Hematopoietic multipotent progenitor cell treated with erythropoietin and hydrocortisone succinate and interleukin-3 and kit ligand, for 8 days (in vitro differentiated cells): ENCODE measurements at places on chromosomes 1 and 21.

GRCh38 chr1:31201931-31202360 is 37.7 kb downstream of the NKAIN1 start:
- DNase-seq: no peak

GRCh38 chr21:39484711-39485276 is 33.0 kb downstream of the SH3BGR start:
- DNase-seq: no peak

DNA sequence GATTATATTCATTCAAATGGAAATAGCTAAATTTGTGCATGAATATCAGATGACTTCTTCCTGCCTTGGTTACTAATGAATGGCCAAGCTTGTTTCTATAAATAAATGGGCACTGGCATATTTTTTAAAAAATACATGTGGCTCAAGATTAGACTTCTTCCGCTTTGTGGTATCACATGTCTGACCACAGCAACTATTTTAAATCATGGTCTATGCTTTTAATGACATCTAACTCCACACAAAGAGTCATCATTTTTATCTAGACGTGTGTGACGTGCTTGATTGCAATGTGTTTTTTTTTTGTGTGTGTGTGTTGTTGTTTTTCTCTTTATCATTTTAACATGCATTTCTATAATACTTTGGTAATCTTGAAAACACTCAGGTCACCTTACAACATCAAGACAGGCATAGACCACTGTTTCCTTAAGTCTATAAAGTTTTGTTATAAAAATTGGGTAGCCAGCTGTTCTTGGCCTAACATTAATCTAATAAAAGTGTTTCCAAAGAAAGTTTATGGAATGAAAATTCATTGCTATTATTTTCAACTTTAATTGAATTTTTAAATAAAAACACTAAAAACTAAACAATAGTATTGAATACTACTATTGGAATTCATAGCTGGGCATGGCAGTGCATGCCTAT is 29.5 kb downstream of the RGS1 start:
- DNase-seq: peak; percentile 51

- no peak for DNase-seq
Measured at GRCh38 chr1:98693385-98693784, 31.9 kb downstream of the SNX7 start.

DNA sequence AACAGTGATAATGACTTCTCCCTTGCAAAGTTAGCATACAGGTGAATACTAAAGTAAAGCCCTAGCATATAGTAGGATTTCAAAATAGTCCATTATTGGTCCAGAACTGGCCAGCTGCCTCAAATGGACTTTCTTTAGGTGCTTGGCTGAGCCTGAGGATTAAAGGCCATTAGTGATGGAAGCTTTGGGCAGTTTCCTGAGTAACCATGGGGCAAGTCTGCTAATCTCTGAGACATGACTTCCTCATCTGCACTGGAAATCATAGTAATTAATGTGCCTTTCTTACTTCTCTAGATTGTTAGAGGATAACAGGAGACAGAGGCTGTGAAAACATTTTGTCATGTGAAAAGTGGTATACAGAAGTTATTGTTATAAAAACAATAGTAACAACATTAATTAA is 156.5 kb upstream of the UBE2U start:
- DNase-seq: no peak

GRCh38 chr1:231206856-231207255 is 34.2 kb upstream of the GNPAT start:
- peak; percentile 31 for DNase-seq

GRCh38 chr1:206979379-206980043 is 9.3 kb upstream of the FCAMR start:
- DNase-seq: peak; percentile 23

DNA sequence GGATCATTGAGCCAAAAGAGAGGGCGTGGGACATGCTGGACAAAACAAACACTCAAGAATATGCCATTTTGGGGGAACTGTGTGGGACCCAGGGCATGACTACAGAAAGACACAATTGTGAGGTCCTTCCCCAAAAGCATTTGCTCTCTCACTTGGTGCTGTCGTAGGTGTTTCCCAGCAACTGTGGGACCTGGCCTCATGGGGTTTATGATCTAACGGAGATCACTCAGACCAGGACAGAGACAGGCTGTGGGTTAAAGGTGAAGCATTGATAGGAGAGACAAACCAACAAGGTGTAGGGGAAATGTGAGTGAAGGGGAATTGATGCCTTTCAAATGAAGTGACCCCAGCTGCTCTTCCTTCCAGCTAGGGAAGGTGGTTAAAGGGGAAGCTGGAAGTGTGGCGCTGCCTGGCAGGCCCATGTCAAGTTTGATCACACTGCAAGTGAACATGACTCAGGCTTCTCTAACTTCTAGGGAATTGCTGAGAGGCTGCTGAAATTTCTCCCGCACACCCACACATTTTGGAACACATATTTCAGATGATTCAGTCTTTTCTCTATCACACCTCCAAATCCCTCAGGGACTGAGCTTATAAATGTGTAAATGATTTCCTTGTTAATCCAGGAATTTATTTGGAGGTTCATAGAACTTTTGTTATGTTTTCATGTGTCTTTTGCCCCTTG is 30.2 kb downstream of the TRAF5 start:
- DNase-seq: no peak

DNA sequence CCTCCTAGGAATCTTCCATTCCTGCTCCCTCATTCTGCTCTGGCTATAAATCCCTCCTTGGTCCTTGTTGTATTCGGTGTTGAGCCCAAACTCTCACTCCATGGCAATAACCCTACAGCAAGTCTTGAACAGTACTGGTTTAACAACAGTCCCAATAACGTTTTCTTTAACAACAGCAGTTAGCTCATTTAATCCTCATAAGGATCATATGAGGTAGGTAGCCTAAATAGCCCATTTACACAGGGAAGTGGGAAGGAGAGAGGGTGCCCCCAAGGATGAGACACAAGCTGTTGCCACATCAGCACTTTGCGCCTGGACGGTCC is 444 bp upstream of the AGTRAP start:
- no peak for DNase-seq

- DNase-seq: no peak
Measured at GRCh38 chr1:115882913-115883902, 42.3 kb upstream of the NHLH2 start.

GRCh38 chr1:159190441-159190840 is 14.2 kb upstream of the ACKR1 start:
- no peak for DNase-seq

DNA sequence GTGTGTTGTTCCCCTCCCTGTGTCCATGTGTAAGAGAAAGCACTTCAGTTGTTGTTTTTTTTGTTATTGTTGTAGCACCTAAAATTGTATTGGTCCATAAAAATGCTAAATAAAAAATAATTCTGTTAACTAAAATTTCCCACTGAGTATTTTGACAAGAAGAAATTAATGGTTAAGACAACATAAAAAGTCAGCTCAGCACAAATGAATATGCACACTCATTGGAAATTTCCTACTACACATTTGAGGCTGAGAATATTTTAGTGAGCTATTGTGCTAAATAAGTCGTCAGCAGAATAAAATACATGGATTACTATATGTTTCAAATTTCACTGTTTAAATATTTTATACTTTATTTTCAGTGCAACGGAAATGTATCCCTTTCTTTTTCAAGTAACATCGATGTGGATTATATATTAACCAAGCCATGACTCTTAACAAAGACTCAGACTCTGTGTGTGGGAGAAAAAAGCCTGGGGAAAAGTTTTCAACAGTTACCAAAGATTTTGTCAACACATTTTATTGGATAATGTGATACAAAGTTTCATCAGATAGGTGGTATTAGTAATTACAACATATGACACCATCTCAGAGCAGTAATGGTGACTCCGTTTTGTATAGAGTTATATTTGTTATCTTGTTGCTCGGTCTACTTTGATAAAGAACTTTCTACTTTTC is 63.4 kb downstream of the LYPLAL1 start:
- DNase-seq: no peak

DNA sequence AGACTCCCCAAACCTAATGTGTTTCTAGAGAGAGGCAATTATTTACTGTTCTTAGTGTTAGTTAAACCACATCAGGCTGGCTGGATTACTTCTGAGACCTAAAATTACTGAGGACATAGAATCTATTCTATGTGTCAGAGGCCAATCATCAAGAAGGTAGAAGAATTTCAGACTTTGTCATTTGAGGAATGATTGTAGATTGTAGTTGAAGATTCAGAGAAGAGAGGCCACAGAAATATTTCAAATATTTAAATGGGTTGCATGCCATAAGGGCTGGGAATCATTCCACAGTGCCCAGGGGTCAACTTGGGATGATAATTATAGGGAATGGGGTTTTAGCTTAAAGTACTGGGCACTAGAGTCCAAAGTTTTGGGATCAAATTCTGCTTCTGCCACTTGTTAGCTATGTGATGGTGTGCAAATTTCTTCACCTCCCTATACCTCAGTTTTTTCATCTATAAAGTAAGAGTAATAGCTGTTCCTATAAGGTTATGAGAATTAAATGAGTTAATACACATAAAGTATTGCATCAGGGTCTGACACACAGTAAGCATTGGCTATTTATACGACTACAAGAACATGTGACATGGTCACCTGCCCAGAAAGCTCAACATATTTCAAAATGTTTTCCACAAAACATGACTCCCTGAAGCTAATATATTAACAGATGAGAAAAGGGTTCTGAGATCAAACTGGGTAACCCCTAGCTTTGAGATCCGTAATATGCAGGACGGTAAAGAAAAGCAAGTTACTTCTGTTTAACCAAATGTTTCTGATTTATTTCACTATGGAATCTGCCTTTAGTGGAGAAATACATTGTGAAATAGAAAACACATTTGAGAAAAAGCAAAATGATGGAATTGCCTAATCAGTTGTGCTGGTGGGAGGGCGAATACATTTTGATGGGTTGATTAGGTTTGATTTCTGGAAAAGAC is 69.7 kb upstream of the SPAG17 start:
- DNase-seq: no peak

DNA sequence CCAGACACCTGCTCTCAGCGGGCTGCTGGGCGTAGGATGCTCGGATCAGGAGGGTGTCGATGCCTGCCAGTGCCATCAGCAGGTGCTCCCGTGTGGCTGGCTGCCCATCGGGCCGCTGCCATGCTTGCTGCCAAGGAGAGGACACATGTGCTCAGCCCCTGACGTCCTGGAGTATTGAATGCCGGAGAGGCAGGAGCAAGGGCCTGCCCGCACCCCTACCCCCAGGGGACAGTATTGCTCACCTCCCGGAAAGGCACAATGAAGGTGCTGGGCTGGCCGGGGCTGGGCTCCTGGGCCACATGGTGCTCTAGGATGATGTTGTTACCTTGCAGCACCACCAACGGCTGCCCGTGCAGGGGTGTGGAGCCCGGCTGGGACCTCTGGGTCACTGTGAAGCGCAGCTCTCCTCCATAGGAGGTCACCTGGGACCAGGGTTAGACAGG is 61.5 kb downstream of the HSPG2 start:
- DNase-seq: no peak

DNA sequence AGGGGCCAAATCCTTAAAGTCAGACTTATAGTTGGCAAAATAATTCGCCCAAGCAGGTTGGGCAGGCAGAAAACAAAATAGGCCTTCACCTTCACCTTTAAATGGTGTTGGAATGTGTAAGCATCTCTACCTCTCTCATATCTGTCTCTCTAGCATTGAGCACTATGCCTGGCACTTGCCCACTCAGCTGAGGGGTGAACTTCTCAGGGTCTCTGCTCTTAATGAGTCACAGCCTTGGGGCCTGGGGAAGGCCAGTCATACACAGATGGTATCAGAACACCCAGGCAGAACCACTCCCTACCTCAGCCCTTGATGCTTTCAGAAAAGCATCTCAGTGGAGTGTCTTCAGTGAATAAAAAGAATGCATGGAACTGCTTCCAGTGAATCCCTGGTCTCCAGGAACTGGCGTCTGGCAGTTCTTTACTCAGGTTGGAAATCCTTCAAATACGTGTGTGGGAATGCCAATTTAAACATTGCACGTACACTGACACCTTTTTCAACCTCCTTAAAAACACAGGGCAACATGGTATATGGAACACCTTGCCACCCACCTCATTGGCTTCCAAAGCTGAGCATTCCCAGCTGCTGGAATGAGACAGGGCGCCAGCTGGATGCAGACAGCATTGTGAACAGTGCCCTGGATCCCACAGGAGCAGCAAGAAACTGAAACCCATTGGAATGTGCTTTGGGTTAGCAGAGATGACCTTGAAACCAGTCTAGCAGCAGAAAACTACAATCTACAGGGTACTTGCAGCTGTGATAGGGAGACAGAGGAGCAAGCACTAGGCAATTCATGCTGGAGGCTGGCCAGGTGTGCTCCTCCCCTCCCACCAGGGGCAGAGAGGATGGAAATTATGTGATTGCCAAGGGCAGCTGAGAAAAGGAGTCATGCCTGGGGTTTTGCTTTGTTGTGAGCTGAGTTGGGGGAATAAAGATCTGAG is 30.0 kb downstream of the ZNF697 start:
- no peak for DNase-seq

DNA sequence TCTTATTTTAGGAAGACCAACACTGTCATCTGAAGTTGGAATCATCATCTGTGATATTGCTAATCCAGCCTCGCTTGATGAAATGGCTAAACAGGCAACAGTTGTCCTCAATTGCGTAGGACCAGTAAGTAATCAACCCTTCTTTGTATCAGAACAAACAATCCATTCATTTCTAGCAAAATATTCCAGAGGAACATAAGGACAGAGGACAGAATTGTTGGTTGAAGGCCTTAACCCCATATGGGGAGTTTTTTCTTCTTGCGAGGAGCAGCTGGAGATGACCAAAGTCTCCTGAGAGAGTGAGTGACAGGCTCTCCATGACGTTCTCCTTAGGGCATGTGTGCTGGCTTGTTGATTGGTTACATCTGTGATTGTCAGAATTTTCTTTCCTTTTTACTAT is 2.7 kb downstream of the SCCPDH start:
- DNase-seq: no peak

DNA sequence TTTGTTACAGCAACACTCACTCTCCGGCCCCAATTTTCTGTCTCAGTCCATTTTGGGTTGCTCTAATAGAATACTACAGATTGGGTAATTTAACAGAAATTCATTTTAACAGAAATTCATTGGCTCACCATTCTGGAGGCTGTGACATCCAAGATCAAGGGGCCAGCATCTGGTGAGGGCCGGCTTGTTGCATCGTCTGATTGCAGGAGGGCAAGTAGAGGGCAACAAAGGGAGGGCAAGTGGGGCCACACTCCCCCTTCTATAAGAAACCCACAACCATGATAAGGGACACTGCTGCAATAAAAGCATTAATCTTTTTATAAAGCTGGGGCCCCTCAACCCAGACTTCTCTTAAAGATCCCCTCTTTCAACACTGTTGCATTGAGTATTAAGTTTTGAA is 260.1 kb upstream of the TMPRSS15 start:
- DNase-seq: no peak
